ENCODE measurements at places on chromosomes 7 and 10. TPM values are rescaled to one million over a fixed set of nuclear protein-coding genes. Genes with fewer than 3 reads are reported as not detected.

The HSPA14 gene
- total RNA-seq, result 16.7 TPM

DNA sequence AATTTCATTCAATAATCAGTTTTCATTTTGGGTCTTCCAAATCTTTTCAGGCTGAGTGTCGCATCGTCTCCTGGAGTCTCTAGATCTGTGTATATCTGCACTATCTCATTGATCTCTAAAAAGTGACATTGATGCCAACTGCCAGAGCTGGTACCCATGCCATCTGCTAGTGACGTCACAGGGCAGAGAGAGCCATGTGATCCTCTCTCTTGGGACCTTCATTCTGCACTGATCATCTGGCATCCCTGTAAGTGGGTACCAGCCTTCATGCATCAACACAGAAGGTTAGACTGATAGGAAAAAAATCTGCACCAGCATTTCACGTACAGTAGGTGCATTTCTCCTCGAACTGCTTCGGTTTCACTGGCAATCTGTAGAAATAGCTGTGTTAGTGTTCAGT, at the start of gene NEUROD6:
TSS of gene NEUROD6 (minus strand) at position 124 of the 400 bp plus-strand sequence. CDS start 1,458 bp downstream, outside the sequence.
- no peak for DNase-seq

DNA sequence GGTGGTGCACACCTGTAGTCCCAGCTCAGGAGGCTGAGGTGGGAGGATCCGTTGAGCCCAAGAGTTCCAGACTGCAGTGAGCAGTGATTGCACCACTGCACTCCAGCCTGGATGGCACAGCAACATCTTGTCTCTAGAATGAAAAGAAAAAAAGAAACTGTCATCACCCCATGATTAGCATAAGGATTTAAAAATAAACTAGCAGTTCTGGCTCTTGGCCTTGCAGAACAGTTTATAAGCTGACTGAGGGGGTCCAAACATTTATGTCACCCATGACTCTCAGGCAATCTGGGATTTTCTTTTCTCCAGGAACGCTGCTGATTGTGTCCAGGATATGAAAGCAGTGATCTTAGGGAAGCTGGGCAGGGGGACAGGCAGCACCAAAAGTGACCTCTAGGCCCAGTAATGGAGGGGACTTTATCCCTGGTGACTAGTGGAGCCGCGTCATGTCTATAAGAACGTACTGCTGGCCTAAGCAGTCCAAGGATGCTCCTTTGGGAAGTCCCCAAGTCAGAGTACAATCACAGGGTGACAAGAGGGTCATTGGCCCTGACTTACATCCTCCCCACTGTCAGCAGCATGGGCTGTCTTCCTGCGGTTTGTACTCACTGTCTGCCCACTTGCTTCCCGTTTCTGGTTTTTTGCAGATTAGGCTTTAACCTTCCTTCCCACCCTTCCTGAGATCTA, 177.4 kb downstream of the ARHGAP12 start:
- DNase-seq, result no peak

The ELFN1 gene
- total RNA-seq, result not detected

DNA sequence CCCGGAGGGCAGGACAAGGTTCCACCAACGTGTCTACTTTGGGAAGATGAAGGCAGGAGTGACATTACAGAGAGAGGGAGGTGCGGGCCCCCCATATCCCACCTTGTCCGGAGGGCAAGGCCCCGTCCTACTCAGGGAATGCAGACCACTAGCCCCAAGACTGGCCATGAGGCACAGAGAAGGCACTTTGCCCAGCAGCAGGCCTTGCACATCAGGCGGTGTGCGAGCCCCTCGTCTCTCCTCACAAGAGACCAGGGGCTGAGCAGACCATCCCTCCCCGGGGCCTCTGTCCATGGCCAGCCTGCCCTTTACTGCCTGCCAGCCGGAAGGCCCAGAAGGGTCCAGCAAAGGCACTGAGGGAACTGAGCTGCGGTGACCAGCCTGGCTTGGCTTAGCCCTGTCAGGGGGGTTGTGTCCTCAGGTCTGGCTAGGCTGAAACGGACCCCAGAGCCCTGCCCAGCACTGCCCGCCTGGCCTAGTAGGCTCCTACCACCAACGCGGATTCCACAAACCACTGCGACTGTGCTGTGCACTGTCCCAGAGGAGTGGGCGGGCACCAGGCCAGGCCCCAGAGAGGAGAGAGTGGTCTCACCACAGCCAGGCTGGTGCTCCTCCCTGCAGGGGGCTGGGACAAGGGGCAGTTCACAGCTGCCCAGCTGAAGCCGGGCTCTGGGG, 16.7 kb downstream of the CAMK2B start:
- peak; percentile 16 for DNase-seq

The STK32C gene
- total RNA-seq, result 11.0 TPM

GRCh38 chr7:23350466-23350865, 51.3 kb downstream of the MALSU1 start:
- no peak for DNase-seq

GRCh38 chr10:48470115-48470892, 134.6 kb downstream of the ARHGAP22 start:
- peak; percentile 4 for DNase-seq

GRCh38 chr7:76509931-76510877, at the start of gene UPK3B:
UPK3B (plus strand) TSS chr7:76510552; CDS start chr7:76510653, 101 bp downstream.
- no peak for DNase-seq

DNA sequence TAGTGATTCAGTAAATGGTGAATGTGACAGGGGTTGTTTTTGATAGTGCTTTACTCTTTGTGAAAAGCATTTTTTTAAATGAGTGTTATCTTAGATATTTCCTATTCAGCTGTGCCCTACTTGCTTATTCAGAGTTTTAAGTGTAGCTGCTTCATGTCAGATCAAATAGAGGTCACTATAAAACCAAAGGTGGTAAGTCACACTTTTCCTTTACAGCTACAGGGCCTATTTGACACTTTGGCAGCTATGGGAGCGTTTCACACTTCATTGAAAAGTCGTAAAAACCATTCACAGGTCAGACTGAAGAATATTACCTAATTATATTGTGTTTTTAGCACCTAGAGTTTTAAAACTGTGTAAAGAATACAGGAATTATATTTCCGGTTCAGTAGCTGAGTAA, 67.3 kb downstream of the ANKIB1 start:
- no peak for DNase-seq

DNA sequence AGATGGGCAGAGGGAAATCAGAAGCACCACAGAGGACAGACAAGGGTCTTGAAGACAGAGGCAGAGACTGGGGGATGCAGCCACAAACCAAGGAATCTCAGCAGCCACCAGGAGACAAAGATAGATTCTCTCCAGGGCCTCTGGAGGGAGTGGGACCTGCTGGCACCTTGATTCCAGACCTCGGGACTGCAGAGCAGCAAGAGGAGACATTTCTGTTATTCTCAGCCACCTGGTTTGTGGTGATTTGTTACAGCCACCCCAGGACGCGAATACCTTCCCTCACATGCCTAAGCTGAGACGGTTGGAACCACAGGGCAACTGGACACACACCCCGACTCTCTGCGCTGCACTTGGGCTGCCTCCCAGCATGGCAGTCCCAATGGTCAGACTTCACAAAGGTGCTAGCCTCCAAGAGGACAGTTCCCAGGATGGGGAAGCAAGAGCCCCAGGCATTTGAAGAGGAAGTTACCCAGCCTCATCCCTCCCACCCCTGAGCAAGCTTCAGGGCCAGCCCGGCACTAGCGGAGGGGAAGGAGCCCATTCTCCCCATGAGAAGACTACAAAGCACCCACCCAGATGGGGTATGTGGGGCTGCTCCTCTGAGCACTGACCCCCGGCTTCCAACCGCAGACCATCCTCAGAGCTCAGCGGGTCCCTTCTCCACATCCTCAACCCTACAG, 104.6 kb upstream of the INSIG1 start:
- no peak for DNase-seq
